ENCODE measurements at places on chromosomes 5 and 9.

- DNase-seq: no peak
Measured at GRCh38 chr9:89435071-89435823, 62.7 kb downstream of the SEMA4D start.

DNA sequence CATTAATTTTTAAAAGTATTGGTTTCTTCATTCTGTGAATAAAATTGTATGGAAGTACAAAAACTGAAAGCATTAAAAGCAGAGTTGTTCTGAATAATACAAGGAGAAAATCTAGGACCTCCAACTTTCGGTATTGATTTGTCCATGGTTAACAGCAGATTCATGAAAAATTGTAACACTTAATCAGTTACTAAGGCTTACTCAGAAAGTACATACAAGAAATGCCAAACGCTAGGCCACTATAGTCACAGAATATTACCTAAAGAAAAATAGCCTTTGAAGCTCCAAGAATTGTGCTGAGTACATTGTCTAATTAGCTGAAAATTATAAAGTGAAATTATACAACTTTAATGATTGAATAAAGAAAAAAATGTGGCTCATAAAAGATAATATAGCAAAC is 271.7 kb downstream of the PTPRD start:
- no peak for DNase-seq

GRCh38 chr9:34610434-34611206 is 1.3 kb downstream of the RPP25L start:
- DNase-seq: no peak

DNA sequence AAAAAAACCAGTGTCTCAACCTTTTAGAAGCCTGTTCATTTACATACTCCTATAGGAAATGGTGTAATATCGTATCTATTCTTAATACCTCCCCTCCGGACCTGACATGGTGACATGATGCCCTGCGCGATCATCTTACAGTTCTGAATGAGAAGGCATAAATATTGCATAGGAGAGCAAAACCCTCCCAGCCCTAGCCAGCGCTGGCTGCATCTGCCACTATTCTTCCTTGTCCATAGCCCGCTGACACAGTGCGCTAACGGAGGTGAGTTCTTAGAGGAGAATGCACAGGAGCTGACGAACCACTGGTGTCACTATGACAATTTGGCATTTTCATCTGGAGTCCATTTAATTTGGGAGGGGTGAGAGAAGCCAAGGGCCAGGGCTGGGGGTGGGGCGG is 290.1 kb downstream of the EFNA5 start:
- no peak for DNase-seq

DNA sequence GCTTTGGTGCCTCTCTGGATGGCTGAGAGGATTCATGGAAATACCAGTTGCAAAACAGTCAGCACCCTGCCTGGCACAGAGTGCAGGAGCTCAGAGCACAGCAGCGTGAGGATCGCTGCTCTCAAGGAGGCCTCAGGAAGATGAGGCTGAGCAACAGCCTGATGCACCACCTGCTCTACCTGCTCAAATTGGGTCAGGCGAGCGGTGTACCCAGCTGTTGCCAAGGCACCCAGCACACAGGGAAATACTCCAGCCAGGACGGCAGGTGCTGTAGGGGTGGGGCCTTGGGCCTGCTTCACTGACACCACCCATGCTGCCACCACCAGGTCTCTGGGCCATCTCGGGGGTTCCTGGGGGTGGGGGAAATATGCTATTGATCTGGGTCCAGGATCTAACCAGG is 4.3 kb downstream of the EEIG1 start:
- DNase-seq: peak; percentile 79

DNA sequence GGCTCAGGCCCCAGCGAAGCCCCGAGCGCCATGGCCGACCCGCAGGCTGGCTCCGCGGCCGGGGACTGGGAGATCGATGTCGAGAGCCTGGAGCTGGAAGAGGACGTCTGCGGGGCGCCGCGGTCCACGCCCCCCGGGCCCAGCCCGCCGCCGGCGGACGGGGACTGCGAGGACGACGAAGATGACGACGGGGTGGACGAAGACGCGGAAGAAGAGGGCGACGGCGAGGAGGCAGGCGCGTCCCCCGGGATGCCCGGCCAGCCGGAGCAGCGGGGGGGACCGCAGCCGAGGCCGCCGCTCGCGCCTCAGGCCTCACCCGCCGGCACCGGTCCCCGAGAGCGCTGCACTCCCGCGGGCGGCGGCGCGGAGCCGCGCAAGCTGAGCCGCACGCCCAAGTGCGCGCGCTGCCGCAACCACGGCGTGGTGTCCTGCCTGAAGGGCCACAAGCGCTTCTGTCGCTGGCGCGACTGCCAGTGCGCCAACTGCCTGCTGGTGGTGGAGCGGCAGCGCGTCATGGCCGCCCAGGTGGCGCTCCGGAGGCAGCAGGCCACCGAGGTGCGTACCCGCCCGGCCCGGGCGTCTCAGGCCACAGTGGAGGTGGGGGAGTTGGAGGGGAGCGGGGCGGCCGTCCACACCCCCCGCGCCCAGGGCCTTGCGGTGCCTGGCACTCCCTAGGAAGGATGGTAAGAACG is 1.6 kb downstream of the DMRT2 start:
- DNase-seq: no peak

- DNase-seq: no peak
Measured at GRCh38 chr9:35510754-35511428, 21.0 kb downstream of the RUSC2 start.

- peak; percentile 24 for DNase-seq
Measured at GRCh38 chr9:17134396-17135294, at the start of gene CNTLN. CNTLN (plus strand) TSS chr9:17135040; CDS start chr9:17135066, 26 bp downstream.

GRCh38 chr9:98460704-98461103 is 205.3 kb upstream of the TBC1D2 start:
- no peak for DNase-seq

- DNase-seq: no peak
Measured at GRCh38 chr5:34722183-34722582, 66.1 kb downstream of the RAI14 start.

DNA sequence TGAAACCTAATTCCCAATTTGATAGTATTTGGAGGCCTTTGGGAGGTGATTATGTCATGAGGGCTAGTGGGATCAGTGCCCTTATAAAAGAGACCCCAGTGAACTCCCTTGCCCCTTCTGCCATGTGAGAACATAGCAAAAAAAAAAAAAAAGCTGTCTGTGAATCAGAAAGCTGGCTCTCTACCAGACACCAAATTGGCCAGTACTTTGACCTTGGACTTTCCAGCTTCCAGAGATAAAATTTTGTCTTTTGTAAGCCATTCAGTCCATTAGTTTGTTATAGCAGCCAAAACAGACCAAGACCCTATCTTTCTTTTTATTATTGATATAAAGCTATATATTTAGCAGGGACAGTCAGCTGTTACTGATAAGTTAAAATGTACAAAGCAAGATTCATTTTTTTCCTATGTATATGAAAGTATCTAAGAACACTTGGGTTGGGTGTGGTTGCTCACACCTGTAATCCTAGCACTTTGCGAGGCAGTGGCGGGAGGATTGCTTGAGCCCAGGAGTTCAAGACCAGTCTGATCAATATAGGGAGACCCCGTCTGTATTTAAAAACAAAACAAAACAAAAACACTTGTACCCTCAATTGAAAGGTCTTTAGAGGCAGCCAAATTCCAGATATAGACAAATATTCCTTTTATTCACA is 8.1 kb upstream of the C5orf24 start:
- no peak for DNase-seq

DNA sequence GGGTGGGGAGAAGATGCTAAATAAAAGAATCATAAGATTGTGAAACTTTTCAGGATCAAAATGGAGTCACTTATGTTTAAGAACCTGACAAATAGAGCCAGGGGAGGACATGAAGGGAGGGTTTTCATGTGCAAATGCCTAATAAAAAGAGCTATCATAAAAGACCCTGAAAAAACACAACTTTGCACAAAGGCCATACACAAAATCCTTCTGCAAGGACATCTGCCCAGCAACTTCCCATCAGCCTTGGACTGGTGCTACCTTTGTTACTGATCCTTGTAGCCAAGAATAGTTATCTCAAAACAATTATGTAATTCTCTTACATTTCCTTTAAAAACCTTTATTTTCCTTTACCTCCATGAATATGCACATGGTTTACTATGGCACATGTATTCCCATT is 63.0 kb downstream of the APBA1 start:
- no peak for DNase-seq

DNA sequence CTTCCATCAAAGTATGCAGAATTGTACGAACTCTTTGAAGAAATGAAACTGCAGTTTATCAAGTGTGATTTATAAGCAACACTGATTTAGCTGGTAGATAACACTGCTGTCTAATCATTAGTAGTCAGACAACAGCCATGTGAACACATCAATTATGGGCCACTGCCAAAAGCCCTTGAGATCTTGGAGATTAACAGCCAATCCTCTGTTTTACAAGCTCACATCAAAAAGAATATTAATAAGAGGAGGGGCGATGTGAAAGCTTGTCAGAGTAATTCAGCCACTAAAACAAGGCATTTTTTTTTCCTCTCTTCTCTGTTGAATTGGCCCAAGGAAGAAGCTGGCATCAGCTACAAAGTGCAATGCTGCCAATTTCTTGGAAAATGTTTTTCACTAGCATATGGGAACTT is 28.1 kb downstream of the ZNF608 start:
- DNase-seq: no peak

GRCh38 chr5:18754201-18754600 is 1119.9 kb downstream of the TAF11L14 start:
- no peak for DNase-seq

- no peak for DNase-seq
Measured at GRCh38 chr5:124825250-124825982, 79.0 kb upstream of the ZNF608 start.

DNA sequence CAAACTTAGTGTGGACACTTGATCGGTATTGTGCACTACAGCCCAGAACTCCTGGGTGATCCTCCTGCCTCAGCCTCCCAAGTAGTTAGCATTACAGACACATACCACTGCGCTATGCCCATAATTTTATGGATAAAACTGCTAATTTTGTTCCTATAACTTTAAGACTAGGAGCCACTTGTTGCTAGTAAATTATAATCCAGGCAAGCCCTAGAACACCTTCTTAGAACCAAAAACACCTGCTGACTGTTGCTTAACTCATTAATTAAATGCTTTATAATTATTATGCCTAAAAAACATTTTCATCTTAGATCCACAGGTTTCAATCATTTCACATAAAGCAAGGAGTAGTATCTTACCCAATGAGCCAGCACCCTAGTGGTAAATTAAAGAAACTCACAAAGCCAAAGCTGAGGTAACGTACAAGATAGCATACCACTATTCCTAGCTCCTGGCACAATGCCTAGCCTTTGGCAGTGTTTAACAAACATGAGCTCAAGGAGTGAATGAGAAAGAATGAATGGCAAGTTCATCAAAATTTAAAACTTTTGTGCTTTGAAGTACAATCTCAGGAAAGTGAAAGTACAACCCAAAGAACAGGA is 5.4 kb downstream of the MRPS27 start:
- no peak for DNase-seq

- DNase-seq: peak; percentile 51
Measured at GRCh38 chr5:86880785-86881492, 263.2 kb downstream of the COX7C start.

DNA sequence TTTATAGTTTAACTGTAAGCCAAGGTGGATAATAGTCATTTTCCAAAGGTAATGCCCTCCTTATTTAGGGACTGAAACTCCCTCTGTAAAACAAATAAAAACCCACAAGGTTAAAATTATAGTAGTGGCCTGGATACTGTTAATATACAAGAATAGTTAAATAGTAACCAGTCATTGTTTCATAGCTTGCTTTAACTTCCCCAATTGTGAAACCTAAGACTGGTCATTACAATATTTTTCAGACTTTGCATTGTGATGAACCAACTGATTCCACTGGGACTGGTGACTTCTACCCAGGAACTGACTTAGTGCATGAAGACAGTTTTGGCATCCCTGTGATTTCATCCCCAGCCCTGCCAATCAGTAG is 162.6 kb downstream of the SMC2 start:
- no peak for DNase-seq

DNA sequence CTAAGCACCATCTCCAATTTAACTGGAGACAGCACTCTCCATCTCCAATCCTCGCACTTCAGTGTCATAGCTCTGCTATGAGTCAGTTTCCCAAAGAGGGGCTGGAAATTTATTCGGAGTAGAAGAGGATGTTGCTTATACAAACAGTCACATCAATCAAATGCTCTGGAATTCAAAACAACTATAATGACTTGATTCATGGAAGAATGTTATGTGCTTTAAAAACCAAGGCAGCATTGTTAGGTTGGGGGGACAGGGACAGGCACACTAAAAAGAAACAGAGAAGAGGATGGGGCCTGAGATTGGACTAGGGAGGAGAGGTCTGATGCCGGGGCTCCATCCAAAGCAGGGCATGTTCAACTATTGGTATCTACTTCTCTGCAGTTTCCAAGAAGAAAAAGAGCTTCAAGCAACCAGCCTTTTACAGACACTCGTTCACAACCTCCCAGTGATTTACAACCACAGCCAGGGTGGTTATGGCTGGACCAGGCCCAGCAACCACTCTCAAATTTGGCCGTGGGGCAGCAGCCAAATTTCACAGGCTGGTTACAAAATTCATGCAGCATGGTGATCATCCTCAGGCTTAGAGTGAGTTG is 117.5 kb upstream of the ZNF366 start:
- no peak for DNase-seq

- no peak for DNase-seq
Measured at GRCh38 chr9:70609542-70610286, 195.3 kb upstream of the KLF9 start.

GRCh38 chr9:119441338-119441737 is 72.1 kb upstream of the BRINP1 start:
- no peak for DNase-seq

GRCh38 chr5:147112899-147113298 is 121.9 kb upstream of the STK32A start:
- DNase-seq: no peak

GRCh38 chr9:137167747-137168572 is 1.9 kb downstream of the LRRC26 start:
- no peak for DNase-seq

GRCh38 chr5:93588352-93589151 is 5.5 kb downstream of the NR2F1 start:
- DNase-seq: no peak
